ENCODE measurements at places on chromosomes 4 and X.
A peak's percentile ranks its signal among the peaks of the same experiment; 100 is the strongest.

DNA sequence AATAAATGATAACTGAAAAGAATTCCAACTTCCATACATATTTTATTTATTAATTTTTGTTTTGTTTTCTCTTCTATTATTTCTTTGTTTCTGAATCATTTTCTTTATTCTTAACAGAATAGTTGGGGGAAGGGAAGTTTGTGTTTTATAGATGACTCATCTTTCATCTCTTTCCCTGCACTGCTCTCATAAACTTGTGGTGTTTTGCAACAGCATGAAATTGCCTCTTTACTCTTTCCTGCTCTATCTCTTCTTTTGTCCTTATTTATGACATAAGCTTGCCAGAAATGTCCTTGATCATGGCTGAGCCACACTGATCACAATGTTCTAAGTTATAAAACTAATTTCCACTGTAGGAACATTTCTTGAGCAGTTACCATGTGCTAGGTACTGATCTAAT is 22.3 kb downstream of the QRFPR start:
- no peak for DNase-seq

DNA sequence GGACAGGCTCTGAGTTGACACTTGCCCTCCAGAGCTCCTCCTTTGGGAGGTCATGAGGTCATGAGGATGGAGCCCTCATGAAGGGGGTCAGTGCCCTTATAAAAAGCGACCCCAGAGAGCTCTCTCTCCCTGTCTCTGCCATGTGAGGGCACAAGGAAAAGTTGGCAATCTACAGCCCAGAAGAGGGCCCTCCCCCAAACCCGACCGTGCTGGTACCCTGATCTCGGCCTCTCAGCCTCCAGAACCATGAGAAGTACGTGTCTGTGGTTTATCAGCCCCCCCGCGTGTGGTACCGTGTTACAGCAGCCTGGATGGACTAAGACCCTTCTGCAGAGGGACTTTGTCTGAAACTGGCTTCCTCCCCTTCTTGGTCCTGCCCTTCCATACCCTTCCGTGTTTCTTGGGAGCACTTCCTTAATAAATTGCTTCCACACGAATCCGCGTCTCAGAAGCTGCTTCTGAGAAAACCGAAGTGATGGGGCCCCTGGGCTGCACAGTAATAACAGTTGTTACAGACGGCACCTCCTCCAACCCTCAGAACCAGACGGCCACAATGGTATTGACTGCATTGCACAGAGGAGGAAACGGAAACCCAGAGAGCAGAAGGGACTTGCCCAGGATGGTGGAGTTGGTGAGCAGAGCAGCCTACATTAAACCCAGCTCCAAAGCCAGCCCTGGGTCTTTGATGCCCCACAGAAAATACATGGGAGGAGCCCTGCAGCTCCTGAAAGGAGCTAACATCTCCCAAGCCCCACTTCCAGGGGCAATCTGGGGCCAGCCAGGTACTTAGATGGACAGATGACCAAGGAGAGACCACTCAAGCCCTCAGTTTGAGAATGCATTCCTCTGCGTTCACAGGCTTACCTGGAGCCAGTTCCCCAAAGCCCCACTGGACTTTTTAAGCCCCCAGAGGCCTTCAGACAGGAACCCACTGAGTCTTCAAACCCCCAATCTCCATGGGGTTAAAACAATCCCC is 242.7 kb downstream of the BCOR start:
- DNase-seq, result no peak

GRCh38 chr4:150136481-150136880 is 58.2 kb downstream of the DCLK2 start:
- DNase-seq, result no peak

- no peak for DNase-seq
Observed at GRCh38 chr4:128337863-128338262, 50.2 kb upstream of the PGRMC2 start.

DNA sequence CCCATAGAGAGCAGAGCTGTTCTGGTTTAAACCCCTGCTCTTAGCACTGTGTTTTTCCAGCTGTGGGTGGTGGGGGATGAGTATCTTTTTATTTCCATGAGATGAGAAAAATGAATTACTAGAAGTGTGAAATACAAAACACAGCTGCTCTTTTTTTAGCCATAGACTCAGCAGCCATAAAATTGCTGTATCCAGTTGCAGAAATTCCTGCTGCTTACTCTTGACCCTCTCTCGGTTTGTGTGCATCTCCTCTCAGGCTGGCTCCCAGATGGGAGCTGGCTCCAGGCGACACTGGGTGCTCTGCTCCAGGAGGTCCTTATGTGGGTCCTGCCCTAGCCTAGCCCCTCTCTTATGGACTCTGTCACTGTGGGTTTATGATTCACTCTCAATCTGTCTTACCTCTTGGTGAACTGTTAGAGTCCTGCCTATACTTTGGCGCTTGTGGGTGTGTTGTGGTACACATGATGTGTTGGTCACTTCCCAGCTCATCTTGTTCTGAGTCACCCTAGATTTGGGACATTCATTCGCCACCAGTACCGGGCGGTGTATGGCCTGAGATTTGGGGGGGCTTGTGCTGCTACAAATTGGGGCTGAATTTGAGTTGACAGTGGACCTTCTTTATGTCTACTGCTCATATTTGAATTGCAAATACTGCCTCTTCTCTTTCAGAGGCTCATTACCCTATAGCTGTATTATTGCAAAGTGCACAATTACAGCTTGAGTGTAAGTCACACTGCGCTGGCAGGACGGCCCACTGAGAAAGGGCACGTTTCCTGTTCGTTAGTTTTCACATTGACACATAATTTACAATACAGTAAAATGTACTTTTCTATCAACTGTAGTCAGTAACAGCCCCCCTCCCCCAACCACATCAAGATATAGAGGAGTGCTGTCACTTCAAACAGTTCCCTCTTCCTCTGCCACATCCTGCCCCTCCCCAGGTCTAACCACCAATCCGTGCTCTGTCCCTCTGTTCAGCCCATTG is 46.9 kb upstream of the MSANTD1 start:
- no peak for DNase-seq

DNA sequence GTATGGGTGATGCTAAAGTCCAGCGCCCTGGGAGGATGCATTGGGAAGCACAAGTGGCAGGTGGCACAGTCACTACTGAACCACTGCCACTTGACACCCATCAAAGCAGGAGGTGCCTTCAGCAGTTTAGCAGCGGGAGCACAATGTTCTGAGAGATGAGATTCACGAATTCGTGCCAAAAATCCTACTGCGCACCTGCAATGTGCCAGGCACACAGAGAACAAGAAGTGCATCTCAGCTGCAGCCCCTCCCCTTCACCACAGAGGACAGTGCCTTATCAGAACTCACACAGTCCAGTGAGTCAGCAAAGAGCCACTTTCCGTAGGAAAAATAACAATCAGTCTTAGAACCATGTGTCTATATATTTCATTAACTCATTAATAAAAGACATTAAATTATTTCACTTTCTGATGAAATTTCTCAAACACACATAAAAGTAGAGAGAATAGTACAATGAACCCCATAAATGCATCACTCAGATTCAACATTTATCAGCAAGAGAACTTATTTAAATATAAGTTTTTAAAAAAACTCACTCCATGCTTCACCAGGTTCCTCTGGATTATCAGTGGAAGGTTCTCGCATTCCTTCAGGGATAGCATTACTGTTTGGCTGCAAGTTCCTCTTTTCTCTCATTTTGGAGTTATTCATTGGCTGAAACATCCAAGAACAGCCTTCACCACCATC is 47.0 kb downstream of the BEND2 start:
- peak; percentile 10 for DNase-seq

- DNase-seq, result no peak
Observed at GRCh38 chr4:14877246-14878225, 124.7 kb upstream of the CPEB2 start.

DNA sequence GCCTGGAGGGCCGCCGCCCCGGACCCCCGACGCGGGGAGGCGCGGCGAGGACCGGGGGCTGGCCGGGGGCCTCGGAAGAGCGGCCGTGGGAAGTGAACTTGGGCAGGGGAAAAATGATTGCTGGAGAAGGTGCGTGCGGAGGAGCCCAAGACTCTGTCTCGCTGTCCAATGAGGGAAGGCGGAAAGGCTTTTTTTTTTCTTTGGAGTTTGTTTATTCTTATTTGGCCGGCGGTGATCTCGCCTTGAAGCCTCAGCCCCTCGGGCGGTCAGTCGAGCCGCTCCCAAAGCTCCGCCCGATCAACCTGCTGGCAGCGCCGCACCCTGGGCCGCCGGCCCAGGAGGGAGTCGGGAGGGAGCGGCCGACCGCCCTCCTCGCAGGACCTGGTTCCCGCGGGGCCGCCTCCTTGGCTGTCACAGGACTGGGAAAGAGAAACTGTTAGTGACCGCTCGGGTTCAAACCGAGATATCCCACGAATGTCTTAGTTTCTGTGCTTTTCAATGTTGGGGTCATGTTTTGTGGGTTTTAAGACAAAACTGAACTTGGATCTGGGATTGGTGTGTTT is 2.5 kb downstream of the CPEB2 start:
- no peak for DNase-seq

- DNase-seq, result no peak
Observed at GRCh38 chr4:150581641-150582051, 305 bp upstream of the MAB21L2 start.

- no peak for DNase-seq
Observed at GRCh38 chr4:158538176-158538575, 16.5 kb downstream of the RXFP1 start.

- no peak for DNase-seq
Observed at GRCh38 chr4:108852691-108853090, 89.8 kb upstream of the ETNPPL start.

DNA sequence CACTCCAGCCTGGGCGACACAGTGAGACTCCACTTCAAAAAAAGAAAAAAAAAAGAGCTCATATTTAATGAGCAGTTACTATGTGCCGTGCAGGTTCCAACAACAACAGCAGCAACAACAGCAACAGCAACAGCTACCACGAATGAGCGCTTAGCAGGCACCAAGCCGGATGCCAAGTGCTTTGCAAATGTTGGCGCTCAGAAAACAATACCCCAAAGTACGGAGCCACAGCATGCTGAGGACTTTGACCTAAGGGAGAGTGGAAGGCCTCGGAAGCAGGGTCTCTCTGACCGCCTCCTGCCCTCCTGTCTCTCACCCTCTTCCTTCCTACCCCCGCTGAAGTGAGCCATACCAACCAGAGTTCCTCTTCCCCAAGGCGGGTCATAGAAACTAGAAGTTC is 102.2 kb upstream of the AFAP1 start:
- no peak for DNase-seq

DNA sequence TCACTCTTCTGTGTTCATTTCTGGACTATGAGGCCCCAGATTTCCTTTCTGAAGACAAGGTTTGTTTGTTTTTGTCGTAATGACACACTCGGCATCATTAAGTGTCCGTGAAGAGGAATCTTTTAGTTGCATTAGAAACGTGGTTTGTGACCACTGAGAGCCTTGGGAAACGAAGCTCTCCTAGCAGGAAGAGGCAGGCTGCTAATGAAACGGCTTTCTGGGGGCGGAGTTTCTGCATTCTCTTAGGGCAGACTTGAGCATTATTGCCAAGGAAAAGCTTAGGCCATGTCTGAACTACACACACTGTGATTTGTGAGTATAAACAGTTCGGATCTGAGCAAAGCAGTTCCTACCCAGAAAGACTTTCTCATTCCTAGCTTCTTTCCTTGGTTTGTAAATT is 64.0 kb downstream of the SOX3 start:
- no peak for DNase-seq

GRCh38 chr4:174423257-174423944 is 98.9 kb downstream of the HPGD start:
- DNase-seq, result no peak

- no peak for DNase-seq
Observed at GRCh38 chr4:88043586-88044340, 36.3 kb downstream of the PKD2 start.

GRCh38 chrX:155968326-155968661 is 29.2 kb upstream of the IL9R start:
- DNase-seq, result no peak

Data from NCI-H187 (cell line).